ENCODE measurements at places on chromosomes 6 and 20. TPM values are rescaled to one million over a fixed set of nuclear protein-coding genes. Genes with fewer than 3 reads are reported as not detected.

- H3K27ac ChIP-seq: no peak overlapping the region
- H3K36me3 ChIP-seq: no peaks in the 10 kb centered on the region
- H3K4me1 ChIP-seq: no peaks in the 10 kb centered on the region
Observed at GRCh38 chr20:58867211-58867610, 14.7 kb downstream of the GNAS start.

DNA sequence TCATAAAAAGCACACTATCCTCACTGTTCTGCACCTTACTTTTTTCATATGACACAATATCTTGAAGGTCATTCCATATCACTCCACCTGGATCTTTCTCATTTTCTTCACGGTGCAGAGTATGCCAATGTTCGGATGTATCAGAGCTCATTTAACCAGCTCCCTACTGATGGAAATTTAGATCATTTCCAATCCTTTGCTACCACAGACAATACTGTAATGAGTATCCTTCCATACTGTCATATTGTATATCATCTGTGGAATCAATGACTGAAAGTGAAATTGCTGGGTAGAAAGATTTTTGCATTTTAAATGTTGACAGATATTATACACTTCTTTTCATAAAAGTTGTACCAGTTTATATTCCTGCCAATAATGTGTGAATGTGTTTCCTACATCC lies 2.2 kb upstream of the RAB44 start:
- no peaks in the 10 kb centered on the region for H3K27me3 ChIP-seq
- H3K36me3 ChIP-seq: no peaks in the 10 kb centered on the region
- no peak for DNase-seq
- no peak overlapping the region for H3K4me3 ChIP-seq

DNA sequence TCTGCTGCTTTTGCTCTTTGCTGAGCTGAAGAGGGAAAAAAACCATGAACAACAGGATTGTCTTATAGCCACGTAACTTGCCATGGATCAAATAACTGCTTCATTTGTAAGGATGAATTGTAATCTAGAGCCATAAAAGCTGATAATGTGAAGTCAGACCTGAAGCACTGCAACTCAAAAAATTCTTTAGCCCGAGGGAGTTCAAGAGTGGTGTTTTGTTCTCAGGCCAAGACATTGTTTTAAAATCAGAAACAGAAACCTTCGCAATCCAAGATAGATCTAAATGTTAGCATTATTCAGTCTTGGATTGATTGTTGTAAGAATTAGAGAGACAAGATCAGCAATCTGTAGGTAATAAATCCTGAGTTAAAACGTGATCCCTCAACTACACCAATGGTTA lies at the start of gene TRAPPC3L:
Gene TRAPPC3L (minus strand): TSS at position 34 of the 400 bp plus-strand sequence. CDS start 170 bp downstream, outside the sequence.
- H3K4me3 ChIP-seq: no peak within 1 kb of the TSS
- no peak within 1 kb of the TSS for H3K27ac ChIP-seq
- no peaks in the 10 kb centered on the region for H3K4me1 ChIP-seq
- no peak for DNase-seq
- H3K27me3 ChIP-seq: peaks cover 16% of the 10 kb centered on the region
- no peaks in the 10 kb centered on the region for H3K36me3 ChIP-seq

GRCh38 chr6:85402071-85402470 lies 47.8 kb upstream of the NT5E start:
- no peak for DNase-seq
- H3K27ac ChIP-seq: no peak overlapping the region
- peaks cover 16% of the 10 kb centered on the region for H3K4me1 ChIP-seq
- no peaks in the 10 kb centered on the region for H3K36me3 ChIP-seq

DNA sequence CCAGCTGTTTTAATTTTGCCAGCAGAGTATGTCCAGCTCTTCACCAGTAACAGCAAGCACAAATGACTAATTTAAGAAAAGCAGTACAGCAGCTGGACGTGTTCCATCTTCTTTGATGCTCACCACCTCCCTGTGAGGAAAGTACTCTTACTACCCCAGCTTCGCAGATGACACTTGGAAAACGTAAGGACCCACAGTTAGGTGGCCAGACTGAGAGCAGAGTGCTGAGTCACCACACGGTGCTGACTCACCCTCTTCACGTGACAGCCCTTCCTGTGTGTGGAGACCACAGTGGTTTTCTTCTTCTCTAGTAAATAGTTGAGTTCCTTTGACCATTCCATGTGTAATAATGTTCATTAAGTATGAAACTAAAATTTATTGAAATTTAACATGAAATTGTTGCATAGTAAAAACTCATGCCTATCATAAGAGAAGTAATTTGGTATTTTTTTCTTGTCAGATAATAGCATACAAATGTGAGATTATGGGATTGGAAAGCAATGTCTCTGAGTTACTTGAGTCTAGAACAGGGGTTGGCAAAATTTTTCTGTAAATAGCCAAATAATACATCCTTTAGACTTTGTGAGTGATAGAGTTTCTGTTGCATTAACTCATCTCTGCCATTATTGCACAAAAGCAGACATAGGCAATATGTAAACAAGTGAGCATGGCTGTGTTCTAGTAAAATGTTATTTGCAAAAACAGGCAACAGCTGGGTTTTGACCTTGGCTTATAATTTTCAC lies 76.6 kb downstream of the SLX4IP start:
- H3K4me1 ChIP-seq: peaks cover 40% of the 10 kb centered on the region
- no peaks in the 10 kb centered on the region for H3K36me3 ChIP-seq
- peak overlapping the region; percentile 56 for H3K27ac ChIP-seq
- peak; percentile 84 for DNase-seq

DNA sequence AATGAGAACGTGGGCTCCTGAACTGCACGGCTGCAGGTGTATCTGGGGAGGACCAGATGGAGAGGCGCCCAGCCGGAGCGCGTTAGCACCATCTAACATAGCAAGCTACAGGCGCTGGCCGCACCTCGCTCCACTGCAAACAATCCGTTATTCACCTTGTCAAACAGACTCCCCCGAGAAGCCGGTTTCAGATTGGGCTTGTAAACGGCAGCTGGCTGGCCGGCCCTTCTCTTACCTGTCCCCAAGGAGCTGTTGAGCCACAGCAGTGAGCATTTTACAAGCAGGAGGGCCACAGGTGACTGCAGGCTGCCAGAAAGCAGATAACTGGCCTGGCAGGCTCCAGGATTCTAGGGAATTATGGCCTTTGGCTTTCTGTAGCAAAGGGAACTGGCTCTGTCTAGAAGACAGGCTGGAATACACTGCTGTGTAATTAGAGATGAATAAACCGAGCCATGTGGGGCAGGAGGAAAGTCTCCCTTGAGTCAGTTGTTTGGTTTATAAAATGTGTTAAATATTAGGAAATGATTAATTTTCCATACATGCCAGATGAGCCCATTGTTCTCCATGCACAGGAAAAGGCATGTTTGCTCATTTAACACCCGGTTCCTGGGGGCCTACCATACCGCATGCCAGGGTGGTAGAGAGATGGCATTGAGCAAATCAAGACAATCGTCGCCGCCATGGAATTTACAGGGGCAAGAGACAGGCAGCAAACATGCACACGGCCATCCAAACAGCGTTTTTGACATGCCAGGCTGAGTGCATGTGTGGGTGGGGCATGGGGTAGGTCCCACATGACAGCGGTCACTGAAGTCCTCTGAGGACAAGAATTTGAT lies 159.3 kb downstream of the NFATC2 start:
- no peaks in the 10 kb centered on the region for H3K36me3 ChIP-seq
- no peak overlapping the region for H3K4me3 ChIP-seq
- H3K27me3 ChIP-seq: no peaks in the 10 kb centered on the region
- H3K4me1 ChIP-seq: peaks cover 3% of the 10 kb centered on the region
- H3K27ac ChIP-seq: no peak overlapping the region

- DNase-seq: no peak
- no peaks in the 10 kb centered on the region for H3K36me3 ChIP-seq
- peaks cover 39% of the 10 kb centered on the region for H3K4me1 ChIP-seq
- H3K27me3 ChIP-seq: no peaks in the 10 kb centered on the region
Observed at GRCh38 chr6:41717392-41717736, 18.0 kb downstream of the TFEB start.

- H3K27me3 ChIP-seq: no peaks in the 10 kb centered on the region
- no peak overlapping the region for H3K4me3 ChIP-seq
- no peak overlapping the region for H3K27ac ChIP-seq
- H3K4me1 ChIP-seq: peaks cover 30% of the 10 kb centered on the region
- peaks cover 39% of the 10 kb centered on the region for H3K36me3 ChIP-seq
- DNase-seq: no peak
Observed at GRCh38 chr6:30611856-30612194, 5.2 kb downstream of the PPP1R10 start.

GRCh38 chr6:2186516-2186915 lies 58.9 kb downstream of the GMDS start:
- no peak for DNase-seq
- H3K27me3 ChIP-seq: no peaks in the 10 kb centered on the region
- H3K4me1 ChIP-seq: no peaks in the 10 kb centered on the region
- no peak overlapping the region for H3K4me3 ChIP-seq
- no peak overlapping the region for H3K27ac ChIP-seq

GRCh38 chr6:77371748-77372147 lies 91.5 kb downstream of the HTR1B start:
- no peak overlapping the region for H3K4me3 ChIP-seq
- no peaks in the 10 kb centered on the region for H3K36me3 ChIP-seq
- H3K4me1 ChIP-seq: no peaks in the 10 kb centered on the region
- no peak for DNase-seq

- no peaks in the 10 kb centered on the region for H3K4me1 ChIP-seq
- H3K4me3 ChIP-seq: no peak overlapping the region
- H3K36me3 ChIP-seq: no peaks in the 10 kb centered on the region
- no peaks in the 10 kb centered on the region for H3K27me3 ChIP-seq
- no peak for DNase-seq
Observed at GRCh38 chr6:105024803-105025202, 67.9 kb downstream of the LIN28B start.

- H3K36me3 ChIP-seq: no peaks in the 10 kb centered on the region
- H3K27me3 ChIP-seq: no peaks in the 10 kb centered on the region
- no peak overlapping the region for H3K4me3 ChIP-seq
- no peak for DNase-seq
- H3K4me1 ChIP-seq: peaks cover 3% of the 10 kb centered on the region
Observed at GRCh38 chr6:149031859-149032598, 285.2 kb downstream of the UST start.

DNA sequence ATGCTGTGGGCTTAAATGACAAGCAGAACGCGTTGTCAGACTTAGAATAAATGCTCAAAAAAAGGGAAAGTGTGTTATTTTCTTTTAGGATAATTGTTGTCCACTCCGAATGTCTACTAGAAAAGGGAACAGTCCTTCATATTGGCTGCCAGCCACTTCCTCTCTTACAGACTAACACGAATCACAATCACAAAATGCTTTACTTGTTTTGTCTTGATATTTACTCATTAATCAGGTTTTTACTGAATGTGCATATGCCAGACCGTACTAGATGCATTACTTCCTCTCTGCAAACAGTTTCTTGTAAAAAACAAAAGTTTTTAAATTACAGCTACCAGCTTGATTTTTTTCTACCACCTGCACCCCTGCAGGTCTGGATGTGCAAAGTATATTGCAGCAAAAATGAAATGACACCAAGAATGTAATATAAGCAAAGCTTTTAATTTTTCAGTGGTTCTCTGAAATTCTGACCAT lies 821 bp downstream of the DHX35 start:
- no peaks in the 10 kb centered on the region for H3K36me3 ChIP-seq
- no peaks in the 10 kb centered on the region for H3K27me3 ChIP-seq
- peak overlapping the region; percentile 97 for H3K4me3 ChIP-seq
- H3K27ac ChIP-seq: no peak overlapping the region

GRCh38 chr20:59752704-59753460 lies 148.5 kb downstream of the PHACTR3 start:
- no peak overlapping the region for H3K4me3 ChIP-seq
- H3K4me1 ChIP-seq: peaks cover 18% of the 10 kb centered on the region
- peaks cover 52% of the 10 kb centered on the region for H3K27me3 ChIP-seq

DNA sequence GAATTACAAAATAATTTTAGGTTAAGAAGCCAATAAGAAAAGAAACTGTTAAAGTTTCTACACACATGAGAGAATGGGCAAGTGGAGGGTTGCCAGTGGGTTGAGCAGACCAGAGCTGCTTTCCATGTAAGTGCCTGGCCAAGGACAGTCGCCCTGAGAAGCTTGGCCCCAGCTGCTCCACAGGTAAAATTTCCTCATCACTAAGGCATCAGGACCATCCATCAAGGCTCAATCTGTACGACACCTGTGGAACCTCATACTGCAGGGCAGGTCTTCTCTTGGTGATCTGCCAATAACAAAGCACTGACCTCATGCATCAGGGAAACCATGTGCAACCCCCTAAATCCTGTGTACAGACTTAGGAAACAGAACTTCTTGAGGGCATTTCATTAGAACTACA lies 115.4 kb downstream of the INSM1 start:
- no peak overlapping the region for H3K27ac ChIP-seq
- H3K27me3 ChIP-seq: no peaks in the 10 kb centered on the region
- H3K36me3 ChIP-seq: peaks cover 15% of the 10 kb centered on the region
- no peak overlapping the region for H3K4me3 ChIP-seq
- no peak for DNase-seq
- H3K4me1 ChIP-seq: no peaks in the 10 kb centered on the region

- H3K27ac ChIP-seq: no peak overlapping the region
- H3K4me1 ChIP-seq: no peaks in the 10 kb centered on the region
- no peaks in the 10 kb centered on the region for H3K27me3 ChIP-seq
Observed at GRCh38 chr6:47276377-47276776, 33.3 kb downstream of the TNFRSF21 start.

GRCh38 chr20:21933526-21933925 lies 228.1 kb downstream of the PAX1 start:
- no peak overlapping the region for H3K27ac ChIP-seq
- DNase-seq: no peak
- H3K36me3 ChIP-seq: no peaks in the 10 kb centered on the region

DNA sequence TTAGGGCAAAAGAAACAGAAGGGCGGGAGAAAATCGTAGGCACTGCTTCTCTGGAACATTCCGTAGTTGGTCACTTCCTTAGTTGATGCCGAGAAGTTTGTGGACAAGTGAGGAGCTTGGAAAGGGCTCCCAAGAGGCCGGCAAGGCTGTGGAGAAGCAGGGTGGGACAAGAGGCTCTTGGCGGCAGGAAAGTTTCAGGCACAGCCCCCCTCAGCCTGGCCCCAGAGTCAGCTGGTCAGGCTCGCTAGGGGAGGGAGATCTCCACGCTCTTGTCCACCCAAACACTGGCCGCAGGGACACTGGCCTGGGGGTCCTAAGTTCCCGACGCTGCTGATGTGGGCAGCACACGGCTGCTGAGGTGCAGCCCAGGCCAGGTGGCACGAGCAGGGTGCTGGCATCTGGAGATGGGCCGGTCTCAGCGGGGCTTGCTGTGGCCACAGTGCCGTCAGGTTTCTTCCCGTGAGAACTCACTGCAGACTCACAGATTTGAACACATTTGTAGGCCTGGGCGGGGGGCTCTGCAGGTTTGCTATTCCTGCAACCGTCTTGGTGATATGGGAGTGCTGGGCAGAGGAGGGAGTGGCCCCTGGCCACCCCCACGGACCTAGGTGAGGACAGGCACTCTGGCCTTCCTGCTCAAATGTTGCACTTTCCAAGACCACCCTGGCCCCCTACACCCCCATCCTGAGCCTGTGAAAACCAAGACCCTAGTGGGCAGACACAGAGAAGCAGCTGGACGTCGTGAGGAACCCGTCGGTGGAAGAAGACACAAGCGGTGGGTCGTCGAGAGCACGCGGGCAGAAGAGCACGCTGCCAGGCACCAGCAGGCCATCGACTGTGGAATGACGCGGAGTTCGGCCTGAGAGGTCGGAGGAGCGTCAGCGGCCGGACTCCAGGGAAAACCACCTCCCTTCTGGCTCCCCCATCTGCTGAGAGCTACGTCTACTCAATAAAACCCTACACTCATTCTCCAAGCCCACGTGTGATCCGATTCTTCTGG lies 160.1 kb downstream of the ERMARD start:
- H3K36me3 ChIP-seq: no peaks in the 10 kb centered on the region
- no peak for DNase-seq
- no peak overlapping the region for H3K27ac ChIP-seq
- no peaks in the 10 kb centered on the region for H3K27me3 ChIP-seq
- H3K4me1 ChIP-seq: peaks cover 4% of the 10 kb centered on the region

ANKRD66 gene
- not detected for total RNA-seq

C20orf202 gene
- 0.64 TPM for total RNA-seq

HLA-DRB5 gene
- 197 TPM for total RNA-seq

MROH8 gene
- total RNA-seq: 1.5 TPM

BMP5 gene
- total RNA-seq: 14.4 TPM

MAP3K5 gene
- 32.5 TPM for total RNA-seq

MARCKS gene
- total RNA-seq: 73.4 TPM
